ENCODE measurements at places on chromosomes 3 and 15.
A peak's percentile ranks its signal among the peaks of the same experiment; 100 is the strongest.

- no peak for DNase-seq
Measured at GRCh38 chr3:141096981-141097380, 45.8 kb downstream of the SPSB4 start.

GRCh38 chr3:193593668-193594030, 641 bp downstream of the OPA1 start:
- DNase-seq: peak; percentile 14

- no peak for DNase-seq
Measured at GRCh38 chr3:151600783-151601182, 132.9 kb upstream of the AADACL2 start.

- no peak for DNase-seq
Measured at GRCh38 chr3:89107461-89108290, at the start of gene EPHA3. Gene EPHA3 (plus strand): TSS chr3:89107621. CDS start chr3:89107749, 128 bp downstream.

GRCh38 chr15:38992506-38992905, 427.9 kb upstream of the RASGRP1 start:
- DNase-seq: no peak

DNA sequence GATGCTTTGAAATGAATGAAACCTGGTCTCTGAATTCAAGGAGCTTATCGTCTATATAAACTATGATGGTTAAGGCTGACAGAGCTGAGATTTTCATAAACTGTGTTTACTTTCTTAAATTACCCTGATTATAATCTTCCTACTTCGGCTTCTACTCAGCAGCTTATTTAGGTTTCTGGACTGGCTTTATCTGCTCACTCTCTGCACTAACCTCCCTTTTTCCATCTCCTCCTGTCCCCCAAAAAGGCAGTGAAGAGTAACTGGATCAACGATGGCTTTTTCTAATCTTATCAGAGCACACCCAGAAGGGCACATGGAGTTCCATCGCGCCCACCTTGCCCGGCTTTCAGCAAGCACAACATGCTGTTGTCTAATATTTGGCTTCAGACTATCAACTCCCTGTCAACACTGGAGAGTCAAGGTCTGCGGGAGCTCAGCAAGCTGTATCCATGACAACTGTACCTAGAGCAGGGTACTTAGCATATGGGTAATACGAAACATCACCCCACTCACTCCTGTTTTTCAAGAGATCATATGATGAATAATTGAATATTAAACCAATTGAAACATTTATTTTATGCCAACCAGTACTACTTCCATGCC, 417.3 kb downstream of the GABRB3 start:
- DNase-seq: no peak

- DNase-seq: no peak
Measured at GRCh38 chr3:45553469-45553974, 41.0 kb upstream of the LIMD1 start.

DNA sequence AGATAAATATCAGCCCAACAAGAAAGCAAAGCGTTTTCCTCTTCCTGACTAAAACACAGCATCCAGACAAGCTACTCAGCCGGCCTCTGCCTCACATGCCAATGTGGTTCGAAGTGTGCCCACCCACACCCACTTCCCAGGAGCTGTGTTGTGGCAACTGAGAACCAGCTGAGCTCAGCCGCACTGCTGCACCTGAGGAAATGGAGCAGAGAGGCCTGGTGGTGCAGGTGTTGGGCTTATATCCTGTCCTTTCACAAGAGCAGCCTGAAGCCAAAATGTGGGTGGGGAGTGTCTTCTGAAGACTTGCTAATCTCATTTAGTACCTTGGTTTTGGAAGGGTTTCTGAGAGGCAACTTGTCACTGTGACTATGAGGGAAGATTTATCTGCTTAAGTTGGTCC, 23.0 kb upstream of the RETNLB start:
- DNase-seq: peak; percentile 6

GRCh38 chr15:74802290-74802689, 10.3 kb upstream of the LMAN1L start:
- DNase-seq: no peak

DNA sequence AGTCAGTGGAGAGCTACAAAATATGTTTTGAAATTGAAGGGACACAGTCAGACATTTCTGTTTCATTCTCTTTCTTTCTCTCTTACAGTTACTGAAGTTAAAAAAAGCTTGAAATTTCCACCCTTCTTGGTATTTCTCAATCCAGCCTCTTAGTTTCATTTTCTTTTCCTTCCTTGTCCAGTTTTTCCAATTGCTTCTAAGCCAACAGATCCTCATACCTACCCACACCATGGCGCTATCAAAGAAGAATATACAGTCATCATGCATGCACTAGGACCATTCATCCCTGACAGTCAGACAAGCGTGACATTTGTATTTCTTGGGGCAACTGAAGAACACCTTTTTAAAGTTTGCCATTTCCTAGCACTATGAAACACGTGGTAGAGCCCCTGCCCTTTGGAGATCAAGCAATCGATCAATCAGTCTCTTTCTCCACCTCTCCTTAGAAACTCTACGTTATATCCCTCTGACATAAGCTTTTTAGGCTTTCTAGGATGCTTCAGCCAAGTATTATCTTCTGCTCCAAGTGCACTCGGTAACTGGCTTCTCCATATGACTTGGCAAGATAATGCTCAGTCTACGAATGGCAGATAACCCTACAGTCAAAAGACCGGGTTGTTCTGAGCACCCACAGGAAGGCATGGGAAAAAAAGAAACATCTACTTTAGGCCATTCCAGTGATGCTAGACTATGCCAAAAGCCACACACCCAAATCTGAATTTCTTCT, 65.4 kb downstream of the FBN1 start:
- no peak for DNase-seq

- DNase-seq: no peak
Measured at GRCh38 chr3:22659651-22660475, 543.3 kb upstream of the UBE2E2 start.

DNA sequence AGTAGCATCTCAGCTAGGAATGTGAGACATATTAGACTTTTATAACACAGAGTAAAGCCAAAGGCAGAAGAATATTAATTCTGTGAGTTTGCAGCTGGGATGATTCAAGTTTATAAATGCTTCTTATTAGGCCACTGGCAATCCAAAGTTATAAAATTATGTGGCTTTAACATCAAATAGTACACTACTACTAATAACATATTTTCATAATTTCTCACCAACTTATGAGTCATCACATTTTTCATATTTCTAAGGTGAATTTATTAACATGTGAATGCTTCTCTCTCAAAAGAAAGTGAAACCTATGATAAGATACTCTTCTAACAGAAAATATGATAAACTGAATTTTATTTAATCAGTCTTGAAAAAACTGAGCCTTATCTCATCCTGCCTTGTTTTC, 1348.2 kb upstream of the ALCAM start:
- DNase-seq: no peak

DNA sequence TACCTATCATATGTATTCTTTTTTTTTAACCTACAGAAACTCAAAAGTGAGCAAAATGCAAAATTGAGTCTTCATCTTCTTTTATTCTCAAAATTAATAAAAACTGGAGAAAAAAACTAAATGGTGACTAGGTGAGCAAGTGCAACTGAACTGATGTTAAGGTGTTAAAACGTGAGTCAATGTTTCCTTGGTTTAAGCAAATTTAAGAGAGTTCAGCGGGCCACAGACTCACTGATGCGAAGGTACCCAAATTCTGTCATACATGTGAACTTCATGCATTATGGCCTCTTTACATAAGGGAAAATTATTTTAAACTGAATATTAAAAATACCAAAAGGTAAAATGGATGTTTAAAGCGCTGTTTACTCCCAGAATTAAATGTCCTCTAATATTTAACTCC, 206.6 kb downstream of the FOXP1 start:
- DNase-seq: no peak

GRCh38 chr3:180176059-180176458, 139.3 kb upstream of the PEX5L start:
- DNase-seq: no peak

DNA sequence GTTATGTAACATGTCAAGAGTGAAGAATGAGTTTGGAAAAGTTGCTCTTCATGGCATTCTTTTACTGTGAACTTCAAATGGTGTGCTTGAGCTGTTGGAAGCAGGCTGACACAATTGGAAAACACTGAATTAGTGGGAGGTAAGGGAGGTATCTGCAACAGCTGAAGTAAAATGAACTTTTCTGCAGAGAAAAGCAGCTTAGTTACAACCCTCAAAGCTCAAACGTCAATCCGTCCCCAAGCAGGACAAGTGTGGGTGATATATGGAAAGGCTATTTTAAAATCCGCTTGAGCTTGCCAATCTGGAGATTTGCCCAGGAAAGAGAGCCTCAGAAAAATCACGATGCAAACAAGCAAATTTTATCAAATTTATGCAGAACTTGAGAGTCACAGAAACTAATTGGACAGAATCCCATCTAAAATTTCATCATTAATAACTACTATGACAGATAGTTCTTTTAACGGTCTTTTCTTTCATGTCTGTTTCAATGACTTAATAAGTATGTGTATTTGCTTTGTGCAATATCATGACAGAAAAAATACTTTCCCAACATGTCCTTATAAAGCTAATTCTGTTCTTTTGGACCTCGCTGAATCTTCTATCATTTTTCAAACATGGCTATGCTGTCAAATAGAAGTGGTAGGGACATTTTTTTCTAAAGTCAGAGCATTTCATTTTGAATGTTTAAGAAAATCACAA, 266.6 kb upstream of the SLITRK3 start:
- no peak for DNase-seq

- DNase-seq: no peak
Measured at GRCh38 chr3:57184526-57184925, 15.3 kb downstream of the HESX1 start.

DNA sequence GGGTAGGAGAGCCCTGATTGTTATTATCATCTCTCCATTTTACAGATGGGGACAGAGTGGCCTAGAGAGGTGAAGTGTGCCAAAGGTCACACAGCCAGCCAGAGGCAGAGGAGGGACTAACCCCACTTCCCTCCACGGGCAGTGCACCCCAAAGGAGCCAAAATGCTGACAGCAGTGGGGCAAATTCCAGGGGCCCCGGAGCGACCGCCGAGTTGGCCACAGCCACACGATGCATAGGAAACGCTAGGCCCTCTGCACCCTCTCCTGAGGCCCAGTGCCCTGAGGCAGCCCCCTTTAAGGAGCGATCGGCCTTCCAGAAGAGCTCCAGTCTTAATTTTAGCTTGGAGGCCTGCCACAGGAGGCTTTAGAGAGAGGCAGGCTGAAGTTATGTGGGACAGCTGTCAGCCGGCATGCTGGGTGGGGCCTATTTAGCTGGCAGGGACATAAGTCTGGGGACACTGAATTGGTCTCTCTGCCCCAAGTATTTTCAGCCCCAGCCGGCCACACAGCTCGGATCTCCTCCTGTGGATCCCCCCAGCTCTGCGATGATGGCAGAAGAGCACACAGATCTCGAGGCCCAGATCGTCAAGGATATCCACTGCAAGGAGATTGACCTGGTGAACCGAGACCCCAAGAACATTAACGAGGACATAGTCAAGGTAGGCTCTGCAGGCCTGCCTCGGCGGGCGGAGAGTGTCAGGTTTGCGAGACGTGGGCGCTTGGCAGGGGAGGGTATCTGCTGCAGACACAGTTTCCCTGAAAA, at the start of gene CAV3:
Gene CAV3, plus strand, starts transcription at position 471 of the 763 bp plus-strand sequence. Its CDS starts 75 bp downstream, at position 546.
- DNase-seq: no peak

- no peak for DNase-seq
Measured at GRCh38 chr15:77546050-77546501, 86.6 kb downstream of the LINGO1 start.

DNA sequence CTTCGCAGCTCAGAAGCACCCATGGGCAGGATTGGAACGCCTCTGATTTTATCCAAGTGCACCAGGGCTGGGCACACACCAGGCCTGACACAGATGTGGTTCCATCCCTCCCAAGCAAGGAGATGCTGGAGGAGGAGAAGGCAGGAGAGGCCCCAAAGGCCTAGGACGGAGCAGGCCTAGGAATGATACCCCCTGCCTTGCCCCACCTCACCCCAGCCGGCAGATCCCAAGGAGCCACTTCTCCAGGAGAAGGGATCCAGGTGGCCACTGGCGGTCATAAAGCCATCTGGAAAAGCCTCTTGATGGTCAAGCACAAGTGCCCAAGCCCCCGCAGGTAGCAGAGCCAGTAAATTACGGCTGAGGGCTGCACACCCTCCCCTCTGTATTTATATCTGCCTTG, 211.8 kb downstream of the TBC1D2B start:
- DNase-seq: no peak

DNA sequence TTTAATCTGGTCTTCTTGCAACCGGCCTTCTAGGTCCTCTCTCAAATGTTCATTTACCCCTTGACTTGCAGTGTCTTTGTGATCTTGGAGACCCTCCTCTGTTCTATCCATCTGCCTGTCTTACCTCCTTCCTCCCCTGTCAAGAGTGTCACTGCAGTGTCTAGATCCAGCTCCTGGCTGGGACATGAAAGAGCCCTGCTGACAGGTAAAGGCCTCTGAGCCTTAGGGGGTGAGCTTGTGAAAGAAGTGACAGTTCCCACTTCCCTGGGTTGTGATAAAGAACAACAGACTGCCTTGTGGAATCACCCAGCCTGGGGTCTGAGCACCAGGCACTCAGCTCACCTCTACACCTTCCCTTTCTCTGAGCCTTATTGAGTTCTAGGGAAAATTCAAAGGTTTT, 68.0 kb downstream of the CDC25A start:
- no peak for DNase-seq

GRCh38 chr3:159866201-159866746, 122.4 kb upstream of the IL12A start:
- DNase-seq: no peak

DNA sequence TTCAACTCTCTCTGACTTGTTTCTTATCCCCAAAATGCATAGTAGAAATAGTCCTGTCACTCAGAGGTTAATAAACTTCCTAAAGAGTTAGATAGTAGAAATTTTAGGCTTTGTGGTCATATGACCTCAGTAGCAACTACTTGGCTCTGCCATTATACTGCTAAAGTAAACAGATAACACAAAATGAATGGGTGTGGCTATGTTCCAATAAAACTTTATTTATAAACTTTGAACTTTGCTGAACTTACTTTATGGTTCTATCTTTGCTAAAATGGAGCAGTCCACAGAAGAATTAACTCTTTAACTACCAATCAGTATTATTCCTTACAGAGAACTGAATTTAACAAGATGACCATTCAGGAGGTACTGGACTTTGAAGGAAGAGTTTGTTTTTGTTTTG, 393.6 kb upstream of the CDIN1 start:
- DNase-seq: no peak

DNA sequence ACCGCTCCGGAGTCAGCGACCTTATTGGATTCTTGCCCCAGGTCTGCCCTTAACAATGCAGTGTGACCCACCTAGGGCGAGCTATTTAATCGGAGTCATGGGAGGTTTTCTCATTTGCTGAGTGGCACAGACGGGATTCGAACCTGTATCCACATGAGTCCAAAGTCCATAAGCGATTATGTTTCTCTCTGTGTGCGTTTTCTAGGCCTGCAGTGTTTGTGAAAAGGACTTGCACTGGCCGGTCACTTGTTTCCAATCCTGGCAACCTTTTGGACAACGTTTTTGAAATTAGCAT, 691 bp upstream of the HDGFL3 start:
- DNase-seq: no peak

- DNase-seq: no peak
Measured at GRCh38 chr3:78221796-78222195, 1181.9 kb downstream of the ROBO2 start.

Measured in effector CD4-positive, alpha-beta T cell (primary cell).